ENCODE measurements at places on chromosomes 11 and 22. TPM values are rescaled to one million over a fixed set of nuclear protein-coding genes. Genes with fewer than 3 reads are reported as not detected.

DNA sequence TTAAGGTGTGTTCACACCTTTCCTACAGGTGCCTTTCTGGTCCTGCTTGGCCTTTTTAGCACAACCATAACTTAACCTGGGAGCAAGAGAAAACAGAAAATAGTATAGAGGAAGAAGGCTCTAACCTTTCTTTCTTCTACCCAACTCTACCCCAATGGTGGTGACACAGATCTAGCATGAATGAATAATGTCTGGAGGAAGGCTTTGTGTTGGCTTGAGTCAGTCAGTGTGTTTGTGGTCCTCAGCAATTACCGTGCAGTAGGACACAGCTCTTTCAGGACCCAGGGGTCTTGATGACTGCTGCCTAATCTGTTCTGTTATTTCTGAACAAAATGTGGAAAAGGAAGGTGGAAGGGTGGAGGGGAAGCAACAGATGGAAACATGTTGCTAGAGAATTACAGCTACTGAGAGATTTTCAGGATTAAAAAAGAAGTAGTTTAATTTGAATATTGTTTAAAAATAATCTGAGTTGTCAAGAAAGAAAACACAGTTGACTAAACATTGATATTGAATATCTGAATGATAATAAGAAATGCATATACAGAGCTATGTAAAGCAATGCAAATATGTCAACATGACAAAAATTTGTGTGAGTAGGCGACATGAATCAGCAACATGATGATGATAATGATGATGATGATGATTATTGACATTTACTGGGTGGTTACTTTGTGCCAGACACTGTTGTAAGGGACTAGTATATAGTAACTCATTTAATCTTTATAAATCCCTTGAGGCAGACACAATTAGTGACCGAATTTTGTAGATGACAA, 55.3 kb downstream of the AASDHPPT start:
- H3K4me1 ChIP-seq = no peaks in the 10 kb centered on the region
- H3K4me3 ChIP-seq = no peak overlapping the region
- peaks cover 20% of the 10 kb centered on the region for H3K27me3 ChIP-seq

GRCh38 chr22:39926753-39927152, 25.9 kb downstream of the GRAP2 start:
- no peak for DNase-seq
- H3K27me3 ChIP-seq = no peaks in the 10 kb centered on the region
- H3K36me3 ChIP-seq = peaks cover 4% of the 10 kb centered on the region
- peaks cover 47% of the 10 kb centered on the region for H3K4me1 ChIP-seq
- no peak overlapping the region for H3K4me3 ChIP-seq
- H3K27ac ChIP-seq = no peak overlapping the region

DNA sequence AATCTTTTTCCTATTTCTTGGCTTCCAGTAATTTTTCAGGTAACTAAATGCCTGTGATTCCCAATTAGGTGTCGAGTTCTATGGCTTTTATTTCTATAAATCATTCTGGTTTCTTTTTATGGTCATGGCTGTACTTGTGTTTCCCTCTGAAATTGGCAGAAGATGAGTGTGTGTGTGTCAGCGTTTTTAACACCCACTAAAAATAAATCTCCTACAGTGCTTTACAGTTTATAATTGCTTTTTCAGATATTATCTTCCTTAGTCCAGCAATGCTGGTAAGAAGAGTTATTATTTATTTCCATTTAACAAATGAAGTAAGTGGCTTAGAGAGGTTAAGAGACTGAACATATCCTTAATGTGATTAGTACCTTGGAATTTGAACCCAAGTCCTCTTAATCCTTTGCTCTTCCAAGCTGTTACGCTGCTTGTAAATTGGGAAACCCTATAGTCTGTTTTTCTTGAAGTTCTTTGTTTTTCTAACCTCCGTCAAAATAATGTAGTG, 125.2 kb downstream of the TEAD1 start:
- H3K36me3 ChIP-seq = no peaks in the 10 kb centered on the region
- no peak overlapping the region for H3K4me3 ChIP-seq
- no peaks in the 10 kb centered on the region for H3K4me1 ChIP-seq
- no peak overlapping the region for H3K27ac ChIP-seq
- peaks cover 42% of the 10 kb centered on the region for H3K27me3 ChIP-seq

Gene RIBC2
- 7.7 TPM for total RNA-seq

Gene CTSW
- 11.1 TPM for total RNA-seq

DNA sequence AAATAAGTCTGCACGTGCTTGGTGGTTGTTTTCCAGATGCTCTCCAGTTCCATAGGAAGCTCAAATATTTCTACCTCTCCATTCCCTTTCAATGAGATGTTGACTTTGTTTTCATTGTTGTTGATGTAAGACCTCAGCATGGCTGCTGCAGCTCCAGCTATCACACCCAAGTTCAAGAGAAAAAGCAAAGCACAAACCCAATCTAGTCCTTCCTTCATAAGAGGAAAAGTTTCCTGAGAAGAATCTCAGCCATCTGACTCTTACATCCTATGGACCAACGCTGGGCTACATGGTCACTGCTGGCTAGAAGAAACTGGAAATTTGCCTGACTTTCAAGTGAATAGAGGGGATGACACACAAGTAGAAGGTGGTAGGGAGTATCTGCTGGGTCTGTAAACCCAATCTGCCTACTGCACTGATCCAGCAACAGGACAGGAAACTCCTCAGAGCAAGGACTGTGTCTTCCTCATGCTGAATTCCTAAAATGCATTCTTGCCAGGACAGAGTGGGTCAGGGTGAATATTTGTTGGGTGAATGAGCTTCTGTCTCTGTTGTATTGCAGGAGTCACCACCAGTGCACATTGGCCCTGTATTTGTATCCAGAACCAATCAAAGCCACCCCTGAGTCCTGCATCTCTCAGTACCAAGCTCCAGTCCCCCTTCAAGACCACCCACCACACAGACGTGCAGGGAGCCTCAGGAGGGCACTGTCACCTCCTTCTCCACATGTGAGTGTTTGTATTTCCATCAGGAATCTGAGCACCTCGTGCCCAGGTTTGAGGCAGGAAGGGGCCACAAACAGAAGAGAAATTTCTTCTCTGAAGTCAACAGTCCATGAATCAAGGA, 118.0 kb upstream of the IGLL5 start:
- no peaks in the 10 kb centered on the region for H3K36me3 ChIP-seq
- H3K27ac ChIP-seq = no peak overlapping the region
- peaks cover 6% of the 10 kb centered on the region for H3K4me1 ChIP-seq
- peaks cover 5% of the 10 kb centered on the region for H3K27me3 ChIP-seq

- H3K27me3 ChIP-seq = no peaks in the 10 kb centered on the region
- no peaks in the 10 kb centered on the region for H3K36me3 ChIP-seq
- H3K4me1 ChIP-seq = no peaks in the 10 kb centered on the region
- no peak for DNase-seq
- no peak overlapping the region for H3K27ac ChIP-seq
Measured at GRCh38 chr11:100612766-100613165, 74.3 kb upstream of the ARHGAP42 start.

- H3K4me3 ChIP-seq = no peak overlapping the region
- no peaks in the 10 kb centered on the region for H3K4me1 ChIP-seq
- H3K27ac ChIP-seq = no peak overlapping the region
Measured at GRCh38 chr22:44887941-44888366, 121.9 kb downstream of the PHF21B start.

Gene SCN2B
- total RNA-seq = not detected

Gene OSBPL5
- 4.6 TPM for total RNA-seq

Gene RIMBP3B
- 0.48 TPM for total RNA-seq

GRCh38 chr11:57640068-57640800, 9.5 kb downstream of the YPEL4 start:
- no peak for DNase-seq
- peaks cover 10% of the 10 kb centered on the region for H3K4me1 ChIP-seq
- H3K27ac ChIP-seq = no peak overlapping the region
- no peaks in the 10 kb centered on the region for H3K36me3 ChIP-seq

DNA sequence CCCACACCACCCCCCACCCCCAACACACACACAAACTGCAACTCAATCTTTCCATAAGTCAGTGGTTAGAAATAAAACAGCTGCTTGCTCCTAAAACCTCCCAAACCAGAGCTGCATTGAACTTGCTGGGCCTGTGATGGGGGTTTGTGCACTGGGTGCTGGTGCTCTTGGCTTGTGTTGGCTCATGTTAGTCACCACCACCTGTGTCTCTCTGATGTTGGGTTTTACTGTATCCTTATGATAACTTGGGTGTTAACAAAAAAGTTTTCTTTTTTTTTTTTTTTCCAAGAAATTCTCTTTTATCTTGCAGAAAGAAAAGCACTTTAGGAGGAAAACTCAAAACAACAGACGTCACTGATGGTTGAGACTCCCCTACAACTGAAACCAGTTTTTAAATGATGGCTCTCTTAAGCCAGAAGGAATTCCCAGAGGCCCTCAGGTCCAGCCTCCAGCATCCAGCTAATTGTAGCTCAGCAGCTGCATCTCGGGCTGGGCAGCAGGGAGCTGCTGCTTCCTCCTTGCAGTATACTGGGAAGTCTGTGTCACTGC, 79.9 kb upstream of the DRD2 start:
- peaks cover 4% of the 10 kb centered on the region for H3K27me3 ChIP-seq
- no peak overlapping the region for H3K27ac ChIP-seq
- H3K4me1 ChIP-seq = no peaks in the 10 kb centered on the region
- no peaks in the 10 kb centered on the region for H3K36me3 ChIP-seq
- no peak overlapping the region for H3K4me3 ChIP-seq

DNA sequence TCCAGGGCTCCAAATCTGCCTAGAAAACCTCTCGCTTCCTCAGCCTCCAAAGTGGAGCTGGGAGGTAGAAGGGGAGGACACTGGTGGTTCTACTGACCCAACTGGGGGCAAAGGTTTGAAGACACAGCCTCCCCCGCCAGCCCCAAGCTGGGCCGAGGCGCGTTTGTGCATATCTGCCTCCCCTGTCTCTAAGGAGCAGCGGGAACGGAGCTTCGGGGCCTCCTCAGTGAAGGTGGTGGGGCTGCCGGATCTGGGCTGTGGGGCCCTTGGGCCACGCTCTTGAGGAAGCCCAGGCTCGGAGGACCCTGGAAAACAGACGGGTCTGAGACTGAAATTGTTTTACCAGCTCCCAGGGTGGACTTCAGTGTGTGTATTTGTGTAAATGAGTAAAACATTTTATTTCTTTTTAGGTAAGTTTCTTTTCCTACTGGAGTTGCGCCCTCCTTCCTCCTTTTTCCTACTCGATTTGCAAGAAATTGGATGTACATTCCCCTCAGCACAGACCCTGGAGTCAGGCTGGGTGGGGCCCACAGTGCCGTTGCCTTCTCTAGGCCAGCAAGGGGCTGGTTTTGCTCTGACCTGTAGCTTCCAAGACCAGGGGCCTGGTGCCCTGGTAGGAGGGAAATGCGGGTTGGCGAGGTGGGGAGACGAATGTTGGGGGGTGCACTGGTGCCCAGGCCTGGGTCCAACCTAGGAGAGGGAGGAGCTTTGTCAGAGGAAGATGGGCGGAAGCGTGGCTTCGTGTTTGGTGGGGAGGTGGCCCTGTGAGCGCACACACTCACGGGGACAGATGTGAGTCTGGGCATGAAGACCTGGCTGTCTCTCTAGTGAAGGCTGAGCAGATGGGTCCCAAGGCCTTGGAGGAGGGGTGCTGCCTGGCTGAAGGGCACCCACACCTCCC, 50.6 kb downstream of the ST14 start:
- no peaks in the 10 kb centered on the region for H3K27me3 ChIP-seq
- peak; percentile 5 for DNase-seq
- H3K36me3 ChIP-seq = no peaks in the 10 kb centered on the region
- no peak overlapping the region for H3K4me3 ChIP-seq
- H3K4me1 ChIP-seq = no peaks in the 10 kb centered on the region

DNA sequence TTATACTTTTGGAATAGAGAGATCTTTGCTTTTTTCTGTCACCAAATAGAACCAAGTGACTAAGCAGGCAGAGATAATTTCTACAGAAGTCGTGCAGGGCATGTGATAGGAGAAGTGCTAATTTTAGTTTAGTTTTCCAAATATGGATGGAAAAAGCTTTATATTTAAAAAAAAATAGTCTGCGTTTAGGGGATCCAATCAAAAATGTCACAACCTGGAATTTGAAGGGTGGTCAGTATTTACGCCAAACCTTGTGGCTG, 165.7 kb downstream of the LDLRAD3 start:
- no peak overlapping the region for H3K27ac ChIP-seq
- no peaks in the 10 kb centered on the region for H3K36me3 ChIP-seq
- DNase-seq = no peak
- no peak overlapping the region for H3K4me3 ChIP-seq

- H3K36me3 ChIP-seq = no peaks in the 10 kb centered on the region
- H3K4me3 ChIP-seq = no peak overlapping the region
- H3K27ac ChIP-seq = no peak overlapping the region
Measured at GRCh38 chr11:97968071-97968470, 1052.7 kb upstream of the CNTN5 start.

GRCh38 chr22:22235558-22235957, 9.0 kb upstream of the VPREB1 start:
- no peaks in the 10 kb centered on the region for H3K27me3 ChIP-seq
- no peaks in the 10 kb centered on the region for H3K36me3 ChIP-seq
- H3K27ac ChIP-seq = no peak overlapping the region
- no peak overlapping the region for H3K4me3 ChIP-seq

- peak; percentile 26 for DNase-seq
- H3K36me3 ChIP-seq = peaks cover 2% of the 10 kb centered on the region
- peaks cover 32% of the 10 kb centered on the region for H3K27me3 ChIP-seq
- peaks cover 13% of the 10 kb centered on the region for H3K4me1 ChIP-seq
Measured at GRCh38 chr11:107928767-107929507, 689 bp downstream of the RAB39A start.

Gene ENTHD1
- 0.41 TPM for total RNA-seq

GRCh38 chr11:12695873-12696272, 21.7 kb downstream of the TEAD1 start:
- DNase-seq = no peak
- H3K27ac ChIP-seq = no peak overlapping the region
- H3K4me1 ChIP-seq = peaks cover 12% of the 10 kb centered on the region
- peaks cover 51% of the 10 kb centered on the region for H3K27me3 ChIP-seq

- no peak overlapping the region for H3K27ac ChIP-seq
- no peaks in the 10 kb centered on the region for H3K36me3 ChIP-seq
Measured at GRCh38 chr11:46275964-46276641, 1.4 kb upstream of the CREB3L1 start.

- no peak overlapping the region for H3K4me3 ChIP-seq
- peaks cover 32% of the 10 kb centered on the region for H3K36me3 ChIP-seq
- no peak overlapping the region for H3K27ac ChIP-seq
- no peaks in the 10 kb centered on the region for H3K27me3 ChIP-seq
Measured at GRCh38 chr11:110272919-110273318, 23.5 kb downstream of the RDX start.

GRCh38 chr22:31821572-31821971, 67.8 kb downstream of the DEPDC5 start:
- peaks cover 13% of the 10 kb centered on the region for H3K4me1 ChIP-seq
- no peak for DNase-seq
- H3K4me3 ChIP-seq = no peak overlapping the region
- H3K27me3 ChIP-seq = no peaks in the 10 kb centered on the region
- H3K36me3 ChIP-seq = peaks cover 58% of the 10 kb centered on the region
- no peak overlapping the region for H3K27ac ChIP-seq

DNA sequence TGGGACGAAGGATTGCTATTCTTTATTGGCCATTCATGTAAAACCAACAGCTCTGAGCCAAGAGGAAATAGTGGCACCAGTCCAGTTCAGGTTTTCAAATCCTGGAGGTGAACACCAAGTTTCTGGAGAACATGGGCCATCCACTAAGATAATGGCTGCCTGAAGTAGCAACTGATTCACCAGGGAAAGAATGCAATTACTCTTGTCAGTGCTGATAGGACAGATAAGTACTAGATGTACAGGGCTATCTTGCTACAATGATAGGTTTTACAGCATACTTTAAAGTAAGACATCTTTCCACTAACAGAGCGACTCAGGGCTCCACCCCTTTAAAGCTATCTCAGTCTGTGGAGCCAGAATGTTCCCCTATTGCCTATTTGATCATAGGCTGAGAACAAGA, 36.8 kb upstream of the APOA1 start:
- no peaks in the 10 kb centered on the region for H3K27me3 ChIP-seq
- no peak overlapping the region for H3K27ac ChIP-seq
- no peak overlapping the region for H3K4me3 ChIP-seq
- peaks cover 7% of the 10 kb centered on the region for H3K4me1 ChIP-seq

Gene OR2AT4
- not detected for total RNA-seq

Gene TCIRG1
- total RNA-seq = 167 TPM

- DNase-seq = no peak
- H3K27ac ChIP-seq = no peak overlapping the region
Measured at GRCh38 chr11:100740440-100740839, 53.4 kb downstream of the ARHGAP42 start.

Data from activated CD4-positive, alpha-beta memory T cell treated with anti-CD3 and anti-CD28 coated beads for 36 hours (primary cell).